ENCODE measurements at places on chromosomes 7 and 10. TPM values are rescaled to one million over a fixed set of nuclear protein-coding genes. Genes with fewer than 3 reads are reported as not detected.

ENO4 gene
- 1.3 TPM for total RNA-seq

PDK4 gene
- total RNA-seq, result 7.6 TPM

DYDC2 gene
- total RNA-seq, result 1.2 TPM

LAMB4 gene
- total RNA-seq, result 0.64 TPM

COL17A1 gene
- total RNA-seq, result 0.09 TPM

ASB10 gene
- not detected for total RNA-seq

CLIP2 gene
- 118 TPM for total RNA-seq

PNLIPRP2 gene
- total RNA-seq, result not detected

DNA sequence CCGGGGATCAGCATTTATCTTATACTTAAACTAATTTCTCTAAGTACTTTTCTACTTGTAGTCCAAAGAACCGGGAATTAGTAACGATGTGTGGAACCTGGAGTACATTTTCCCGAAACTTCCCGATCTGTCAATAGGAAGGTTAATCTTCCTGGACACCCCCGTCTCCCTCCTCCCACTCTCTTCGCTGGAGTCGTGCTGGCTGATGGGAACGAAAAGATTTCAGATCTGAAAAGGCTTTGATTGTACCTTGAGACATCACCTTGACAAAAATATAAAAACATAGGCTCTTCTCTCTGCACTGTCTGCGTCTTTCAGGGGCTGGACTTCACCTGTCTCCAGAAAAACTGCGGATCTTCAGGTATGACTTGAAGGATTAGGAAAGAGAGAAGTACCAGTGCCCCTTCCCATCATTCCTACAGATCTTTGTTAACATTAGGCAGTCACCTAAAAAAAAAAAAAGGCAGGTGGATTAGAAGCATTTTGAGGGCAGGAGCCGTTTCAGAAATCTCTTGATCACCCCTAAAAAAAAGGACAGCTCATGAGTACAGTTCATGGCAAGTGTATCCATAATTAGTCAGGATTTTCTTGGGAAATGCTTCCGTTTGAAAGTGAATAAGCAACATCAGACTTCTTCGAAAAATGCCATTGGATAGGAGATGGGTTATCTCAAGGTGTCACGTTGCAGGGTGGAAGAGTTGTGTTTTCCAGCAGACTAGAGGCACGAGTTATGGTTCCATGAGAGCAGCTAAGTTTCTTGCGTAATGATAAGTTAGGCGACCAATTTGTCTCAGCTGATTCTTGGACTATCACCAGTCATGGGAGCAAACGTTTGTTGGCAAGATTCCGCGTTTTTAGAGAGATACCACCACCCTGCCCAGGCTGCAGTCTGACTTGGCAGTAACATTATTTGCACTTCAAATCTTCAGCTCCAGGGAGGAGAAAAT, 7.8 kb upstream of the BAMBI start:
- DNase-seq, result no peak

DNA sequence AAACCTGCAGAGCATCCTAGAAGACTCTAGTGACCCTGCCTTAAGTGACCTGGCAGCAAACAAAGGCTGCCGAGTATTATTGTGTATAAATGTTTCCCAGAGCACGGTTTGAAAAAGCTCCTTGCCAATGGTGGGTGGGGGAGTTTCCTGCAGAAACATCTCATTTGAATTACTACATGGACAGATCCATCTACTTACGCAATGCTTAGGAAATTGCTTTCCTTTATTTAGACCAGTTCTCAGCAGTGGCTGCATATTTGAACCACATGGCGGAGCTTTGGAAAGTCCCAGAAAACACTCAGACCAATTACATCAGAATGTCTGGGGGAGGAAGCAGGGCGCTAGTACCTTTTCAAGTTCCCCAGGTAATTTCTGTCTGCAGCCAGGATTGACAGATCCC, 560.9 kb downstream of the SDK1 start:
- DNase-seq, result no peak

GRCh38 chr7:142168746-142169145, 57.2 kb downstream of the MGAM2 start:
- DNase-seq, result no peak

DNA sequence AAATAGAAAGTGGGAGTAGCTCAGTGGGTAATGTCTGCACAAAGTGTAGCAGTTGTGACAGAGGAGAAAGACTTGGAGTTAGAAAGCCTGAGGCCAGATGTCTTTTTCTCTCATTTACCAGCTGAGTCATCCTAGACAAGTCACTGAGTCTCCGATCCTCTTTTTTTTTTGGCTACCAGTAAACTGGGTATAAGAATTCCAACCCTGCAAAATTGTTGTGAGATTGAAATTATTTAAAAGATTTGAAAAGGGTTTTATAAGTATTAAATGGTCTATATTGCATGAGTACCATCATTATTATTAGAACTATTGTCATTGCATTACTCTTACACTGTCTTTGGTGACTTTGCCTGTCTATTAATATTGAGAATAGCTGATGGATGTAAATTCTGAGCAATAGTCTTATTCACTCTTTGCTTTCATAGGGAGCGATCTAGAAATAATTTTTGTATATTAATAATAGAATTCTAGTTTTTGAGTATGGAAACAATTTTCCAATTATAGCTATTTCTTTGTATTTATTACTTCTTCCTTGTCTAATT, 74.0 kb downstream of the ARID5B start:
- DNase-seq, result no peak

- DNase-seq, result no peak
Observed at GRCh38 chr7:35848725-35849124, 47.9 kb downstream of the SEPTIN7 start.

- no peak for DNase-seq
Observed at GRCh38 chr10:86030312-86030711, 336.3 kb downstream of the GRID1 start.

DNA sequence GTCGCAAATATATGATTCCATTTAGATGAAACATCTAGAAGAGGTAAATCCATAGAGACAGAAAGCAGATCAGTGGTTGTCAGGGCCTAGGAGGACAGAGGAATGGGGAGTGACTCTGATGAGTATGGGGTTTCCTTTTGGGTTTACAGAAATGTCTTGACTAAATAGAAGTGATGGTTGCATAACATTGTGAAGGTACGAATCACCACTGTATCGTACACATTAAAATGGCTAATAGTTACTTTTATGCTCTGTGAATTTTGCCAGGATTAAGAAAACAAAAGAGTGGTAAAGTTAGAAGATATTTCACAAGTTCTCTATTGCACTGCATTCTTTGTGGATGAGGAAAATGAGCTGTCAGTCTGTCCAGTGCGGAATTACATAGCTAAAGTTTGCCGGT, 407.4 kb downstream of the KCNMA1 start:
- DNase-seq, result no peak

- DNase-seq, result no peak
Observed at GRCh38 chr7:92874567-92874966, 38.2 kb upstream of the CDK6 start.

GRCh38 chr7:44263326-44264082, 61.9 kb downstream of the CAMK2B start:
- DNase-seq, result no peak

DNA sequence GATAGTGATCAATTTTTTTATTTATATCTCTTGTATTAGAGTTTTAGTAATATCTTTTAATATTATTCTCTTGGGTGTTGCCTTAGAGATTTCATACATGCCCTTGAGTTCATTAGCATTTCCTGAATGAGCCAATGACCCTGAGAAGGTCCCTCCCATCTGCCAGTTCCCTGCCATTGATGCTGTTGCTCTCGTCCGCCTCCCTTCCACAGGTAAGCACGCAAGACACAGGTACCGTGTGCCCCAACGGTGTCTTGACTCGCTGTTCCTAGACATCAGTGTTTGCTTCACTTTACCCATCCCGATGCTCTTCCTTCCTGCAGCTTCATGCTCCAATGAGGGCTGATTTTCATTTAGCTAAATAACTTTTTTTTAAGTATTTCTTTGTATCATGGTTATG, 19.7 kb upstream of the PWWP2B start:
- DNase-seq, result no peak

GRCh38 chr10:71343392-71343773, 24.3 kb downstream of the SLC29A3 start:
- DNase-seq, result no peak

DNA sequence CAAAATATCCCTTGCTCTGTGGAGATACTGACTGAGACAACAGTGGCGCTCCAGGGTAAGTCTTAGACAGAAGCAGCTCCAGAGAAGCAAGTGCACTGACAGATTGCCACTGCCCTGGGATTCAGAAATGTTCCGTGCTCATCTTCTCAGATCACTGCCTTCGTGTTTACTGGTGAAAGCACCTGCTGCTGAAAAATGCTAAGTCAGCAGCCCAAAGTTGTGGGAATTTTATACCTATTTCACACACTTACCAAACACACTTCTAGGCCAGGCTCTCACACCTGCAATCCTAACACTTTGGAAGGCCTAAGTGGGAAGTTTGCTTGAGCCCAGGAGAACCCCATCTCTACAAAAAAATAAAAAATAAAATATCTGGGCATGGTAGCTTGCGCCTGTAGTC, 63.2 kb upstream of the DLX6 start:
- DNase-seq, result no peak
